ENCODE measurements at places on chromosomes 6 and 20.

GRCh38 chr6:72461144-72461543, 160.7 kb upstream of the KCNQ5 start:
- no peak for DNase-seq

GRCh38 chr6:109457562-109457996, 2.0 kb upstream of the MICAL1 start:
- no peak for DNase-seq

DNA sequence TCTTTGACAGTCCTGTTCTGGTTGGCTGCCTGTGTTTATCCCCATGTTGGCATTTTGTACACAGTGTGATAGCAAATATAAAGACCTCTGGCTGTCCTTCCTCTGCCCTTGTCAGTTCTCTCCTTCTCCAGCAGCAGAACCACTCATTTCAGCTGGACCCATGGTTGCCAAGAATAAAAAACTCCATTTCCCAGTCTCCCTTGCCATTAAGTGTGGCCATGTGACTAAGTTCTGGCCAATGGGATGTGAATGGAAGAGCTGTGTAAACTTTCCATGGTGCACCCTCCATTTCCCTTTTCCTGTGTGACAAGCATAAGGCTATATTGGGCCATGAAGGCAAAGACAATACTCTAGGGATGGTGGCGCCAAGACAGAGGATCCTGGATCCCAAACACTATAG, 78.4 kb upstream of the TBC1D7 start:
- no peak for DNase-seq

DNA sequence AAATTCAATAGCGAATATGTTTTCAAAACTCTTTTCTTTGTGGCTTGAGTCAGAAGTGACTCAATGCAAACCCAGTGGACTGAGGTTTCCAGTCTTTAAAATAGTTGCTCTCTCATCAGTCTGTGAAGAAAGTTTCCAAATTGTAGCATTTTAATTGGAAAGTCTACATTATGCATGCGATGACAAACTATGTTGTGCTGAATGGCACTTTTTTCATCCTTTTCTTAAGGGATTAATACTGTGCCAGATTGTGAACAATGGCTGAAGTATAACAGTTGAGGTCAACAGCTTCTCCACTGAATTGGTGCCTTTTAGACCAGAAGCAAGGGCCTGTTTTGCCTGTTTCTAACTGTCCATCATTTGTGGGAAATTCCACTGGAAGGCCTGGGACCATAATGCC, 377.1 kb downstream of the BTBD9 start:
- no peak for DNase-seq

DNA sequence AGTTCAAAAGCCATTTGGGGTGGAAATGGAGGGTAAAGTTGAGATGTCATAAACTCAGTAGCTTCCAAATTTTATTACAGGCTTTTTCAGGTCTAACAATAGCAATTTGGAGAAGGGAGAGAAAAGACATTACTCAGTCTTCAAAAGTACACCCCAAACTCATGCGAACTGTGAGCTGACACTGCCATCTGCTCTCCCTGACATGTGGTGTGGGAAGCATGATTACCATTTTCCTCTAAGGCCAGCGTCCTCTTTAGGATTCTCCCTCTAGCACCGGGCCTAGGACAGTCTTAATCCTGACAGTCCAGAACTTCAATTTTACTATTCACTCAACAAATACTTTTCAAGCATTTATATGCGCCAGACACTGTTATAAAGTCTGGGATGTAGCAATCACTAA, 536.0 kb upstream of the JARID2 start:
- no peak for DNase-seq

- DNase-seq: peak; percentile 47
Measured at GRCh38 chr6:37653933-37654565, 43.6 kb downstream of the MDGA1 start.

DNA sequence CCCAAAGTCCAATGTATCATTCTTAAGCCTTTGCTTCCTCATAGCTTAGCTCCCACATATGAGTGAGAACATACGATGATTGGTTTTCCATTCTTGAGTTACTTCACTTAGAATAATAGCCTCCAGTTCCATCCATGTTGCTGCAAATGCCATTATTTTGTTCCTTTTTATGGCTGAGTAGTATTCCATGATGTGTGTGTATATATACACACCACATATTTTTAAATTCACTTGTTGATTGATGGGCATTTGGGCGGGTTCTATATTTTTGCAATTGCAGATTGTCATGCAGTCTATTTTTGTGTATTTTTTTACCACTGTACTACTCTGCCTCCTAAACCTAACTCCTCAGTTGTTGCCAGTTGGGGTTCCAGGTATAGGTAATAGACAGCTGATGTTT, 74.7 kb downstream of the CD2AP start:
- DNase-seq: no peak

- DNase-seq: no peak
Measured at GRCh38 chr6:11272491-11273192, 40.2 kb upstream of the NEDD9 start.

DNA sequence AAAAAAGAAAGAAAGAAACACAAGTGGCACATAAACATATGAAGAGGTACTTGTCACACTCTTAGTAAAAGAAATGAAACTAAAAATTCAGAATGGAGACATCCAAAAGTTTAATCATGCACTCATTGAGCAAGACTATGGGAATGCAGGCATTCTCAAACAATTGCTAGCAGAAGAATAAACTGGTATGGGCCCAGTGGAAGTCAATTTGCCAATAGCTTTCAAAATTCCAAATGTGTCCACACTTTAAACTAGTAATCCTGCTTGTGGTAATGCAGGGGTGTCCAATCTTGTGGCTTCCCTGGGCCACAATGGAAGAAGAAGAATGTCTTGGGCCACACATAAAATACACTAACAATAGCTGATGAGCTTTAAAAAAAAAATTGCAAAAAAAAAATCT, 97.4 kb downstream of the EPB41L2 start:
- DNase-seq: no peak

- no peak for DNase-seq
Measured at GRCh38 chr6:110322151-110322873, 35.8 kb downstream of the METTL24 start.

DNA sequence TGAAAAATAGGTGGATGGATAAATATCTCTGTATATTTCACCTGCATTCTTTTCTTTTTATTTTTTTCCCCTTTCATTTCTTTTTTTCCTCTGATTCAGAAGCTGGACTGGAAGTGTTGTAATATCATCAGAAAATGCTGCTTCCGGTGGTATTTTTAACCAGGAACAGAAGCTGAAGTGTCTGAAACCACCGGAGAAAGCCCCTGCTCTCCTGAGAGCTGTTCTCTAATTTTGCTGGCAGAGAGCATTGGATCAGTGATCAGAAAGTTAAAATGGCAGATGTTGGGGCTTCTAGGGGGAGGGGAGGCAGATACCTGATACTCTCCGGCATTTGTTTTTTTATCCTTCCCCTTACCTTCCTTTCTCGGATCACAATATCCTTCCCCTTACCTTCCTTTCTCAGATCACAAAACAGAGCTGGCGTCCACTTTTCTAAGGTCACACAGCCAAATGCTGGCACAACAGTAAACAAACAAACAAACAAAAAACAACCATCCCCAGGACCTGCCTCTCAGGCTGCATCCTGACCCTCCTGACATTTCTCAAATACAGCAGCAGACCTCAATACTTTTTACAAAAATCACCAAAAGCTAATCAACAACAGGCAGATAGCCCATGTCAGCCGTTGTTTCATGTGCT, 143.2 kb upstream of the ZNF217 start:
- DNase-seq: no peak

GRCh38 chr6:99933129-99933528, 60.9 kb downstream of the MCHR2 start:
- no peak for DNase-seq

GRCh38 chr6:56756219-56756789, 113.6 kb upstream of the DST start:
- no peak for DNase-seq

DNA sequence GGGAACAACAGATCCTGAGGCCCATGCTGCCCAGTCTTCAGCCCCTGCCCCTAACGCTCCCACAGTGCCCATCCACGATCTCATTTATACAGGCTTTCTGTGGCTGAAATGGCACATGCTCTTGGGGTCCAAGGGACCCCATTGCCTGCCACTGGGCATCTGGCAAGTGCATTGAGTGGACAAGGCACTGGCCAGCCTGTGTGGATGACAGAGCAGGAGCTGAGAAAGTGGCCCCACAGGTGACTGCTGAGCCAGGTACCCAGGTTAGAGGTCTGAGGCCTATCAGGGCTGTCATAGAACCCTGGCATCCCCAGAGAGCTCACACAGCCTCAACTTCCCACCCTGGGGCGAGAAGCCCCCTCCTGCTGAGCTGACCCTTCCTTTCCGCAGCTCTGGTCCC, 86.0 kb upstream of the NXT1 start:
- DNase-seq: no peak

DNA sequence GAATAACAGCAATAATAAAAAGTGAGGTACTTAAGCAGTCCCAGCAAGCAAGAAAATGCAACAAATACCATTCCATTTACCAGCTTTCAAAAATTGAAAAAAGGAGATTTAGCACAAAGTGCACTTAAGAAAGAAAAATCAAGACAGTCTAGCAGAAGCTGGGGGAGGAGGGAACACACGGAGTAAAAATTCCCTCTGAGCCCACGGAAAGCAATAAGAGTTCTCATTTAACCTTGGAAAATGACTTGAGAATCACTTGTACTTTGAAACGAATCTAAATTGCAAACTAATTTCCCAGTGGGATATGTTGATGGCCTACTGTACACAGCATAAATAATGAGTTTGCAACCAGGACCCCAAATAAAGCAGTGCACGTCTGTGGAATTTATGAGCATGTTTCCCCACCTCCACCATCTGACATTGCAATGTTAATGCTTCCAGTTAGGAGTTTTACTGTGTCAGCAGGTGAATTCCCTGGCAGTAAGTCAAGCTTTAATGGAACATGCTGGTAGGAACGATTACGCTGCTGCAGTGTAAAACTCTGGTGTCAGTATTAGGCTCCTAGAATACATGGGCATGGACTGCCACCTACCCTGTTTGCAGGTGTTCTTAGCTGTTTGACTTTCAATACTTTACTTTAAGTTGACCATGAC, 386.8 kb downstream of the HDGFL1 start:
- DNase-seq: no peak

DNA sequence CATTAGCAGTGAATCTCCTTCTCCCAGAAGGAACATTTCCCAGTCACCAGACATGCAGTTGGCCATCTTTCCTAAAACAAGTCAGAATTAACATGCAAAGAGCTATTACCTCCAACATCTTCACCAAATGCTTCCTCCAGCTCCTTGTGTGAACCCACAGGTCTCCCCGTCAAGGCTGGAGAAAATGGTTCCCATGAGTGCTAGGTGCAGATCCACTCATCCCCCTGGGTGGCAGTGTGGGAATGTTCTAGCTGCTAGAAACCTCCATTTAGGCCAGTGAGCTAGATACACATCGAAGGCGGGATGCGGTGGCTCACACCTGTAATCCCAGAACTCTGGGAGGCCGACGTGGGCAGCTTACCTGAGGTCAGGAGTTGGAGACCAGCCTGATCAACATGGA, 603.9 kb upstream of the SLC35B3 start:
- DNase-seq: no peak

- no peak for DNase-seq
Measured at GRCh38 chr6:123895346-123895745, 91.7 kb downstream of the NKAIN2 start.

GRCh38 chr20:10288421-10288820, 69.8 kb downstream of the SNAP25 start:
- no peak for DNase-seq

GRCh38 chr6:26205161-26205624, 118.0 kb downstream of the HFE start:
- peak; percentile 70 for DNase-seq

GRCh38 chr20:8344106-8344505, 212.0 kb downstream of the PLCB1 start:
- DNase-seq: no peak

DNA sequence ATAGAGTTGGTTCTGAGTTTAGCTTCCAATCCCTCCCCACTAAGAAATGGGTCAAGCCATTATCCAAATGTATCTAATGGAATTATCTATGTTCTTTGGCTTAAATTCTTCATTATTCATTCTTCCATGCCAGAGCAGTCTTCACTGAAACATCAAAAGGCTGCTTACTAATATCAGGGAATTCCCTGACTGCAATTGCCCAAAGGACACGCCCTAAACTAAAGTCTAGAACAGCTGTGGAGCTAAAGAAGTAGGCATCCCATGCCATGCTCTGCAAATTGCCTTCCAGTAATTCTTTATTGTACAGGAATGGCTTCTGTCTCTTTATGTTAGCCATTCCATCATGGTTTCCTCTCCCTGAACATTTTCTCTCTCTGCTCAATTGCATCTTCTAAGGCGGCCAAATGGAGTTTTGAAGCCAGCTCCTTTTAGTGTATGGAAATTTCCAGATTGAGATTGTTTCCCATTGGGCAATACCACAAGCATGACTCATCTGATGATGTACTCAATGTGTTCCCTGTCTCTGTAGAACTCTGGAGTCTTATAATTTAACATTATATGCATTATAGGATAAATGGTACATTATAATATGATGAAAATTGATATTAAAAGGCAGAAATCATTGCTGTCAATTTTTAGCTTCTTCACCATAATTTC, 28.8 kb upstream of the TSHZ2 start:
- no peak for DNase-seq

GRCh38 chr6:116446399-116446798, 14.8 kb upstream of the CALHM6 start:
- no peak for DNase-seq

DNA sequence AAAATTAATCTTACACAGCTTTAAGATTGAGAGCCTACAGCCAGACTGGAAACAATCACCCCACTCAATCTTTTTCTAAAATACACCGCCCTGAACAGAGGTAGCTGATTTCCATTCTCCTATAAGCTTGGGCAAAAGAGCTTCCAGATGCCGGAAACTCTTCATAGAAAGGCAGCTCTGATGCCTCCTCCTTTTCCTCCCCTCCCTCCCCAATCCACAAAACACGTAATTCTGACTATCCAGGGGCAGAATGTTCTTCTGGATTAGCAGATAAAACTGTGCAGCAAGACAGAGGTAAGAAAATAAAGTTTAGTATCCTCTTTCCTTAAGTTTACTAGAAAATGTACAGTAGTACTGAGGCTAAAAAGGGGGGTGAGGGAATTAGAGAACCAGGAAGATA, 15.8 kb downstream of the ADNP start:
- DNase-seq: no peak

DNA sequence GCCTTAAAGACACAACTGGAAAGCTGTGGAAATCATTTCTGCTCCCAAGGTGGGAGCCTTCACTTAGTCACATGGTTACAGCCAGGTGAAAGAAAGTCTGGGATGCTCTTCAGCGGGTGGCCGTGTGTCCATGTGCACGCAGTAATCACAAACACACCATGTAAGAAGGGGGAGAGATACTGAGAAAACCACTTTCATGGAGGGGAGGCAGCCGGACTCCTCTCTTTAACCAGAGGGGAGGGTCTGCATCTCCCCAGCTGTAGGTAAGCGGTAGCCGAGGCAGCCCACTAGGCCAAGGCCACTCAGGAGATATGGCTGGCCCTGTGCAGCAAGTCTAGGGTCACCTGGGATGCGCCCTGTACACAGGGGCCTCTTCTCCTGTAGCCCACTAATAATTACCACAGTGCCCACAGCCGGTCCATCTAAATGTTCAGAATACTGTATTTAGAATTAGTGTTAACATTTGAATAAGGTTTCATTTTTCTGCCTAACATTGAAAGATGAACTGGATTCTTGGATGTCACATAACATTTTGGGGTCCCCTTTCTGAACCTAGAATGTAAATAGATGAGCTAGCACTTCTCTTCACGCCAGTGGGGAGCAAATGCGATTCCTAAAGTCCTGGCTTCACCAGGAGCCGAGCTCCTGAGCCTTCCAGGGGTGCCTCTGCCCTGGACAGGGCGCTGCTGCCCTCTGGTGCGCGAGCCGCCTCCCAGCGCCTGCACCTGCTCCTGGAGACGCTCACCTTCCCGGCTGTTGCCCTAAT, 15.9 kb downstream of the GPR31 start:
- DNase-seq: peak; percentile 43

- DNase-seq: no peak
Measured at GRCh38 chr6:138538390-138539031, 39.2 kb upstream of the NHSL1 start.

Measured in stimulated activated CD4-positive, alpha-beta T cell treated with anti-CD3 and anti-CD28 coated beads, Interleukin-12 subunit alpha, Interleukin-12 subunit beta, amount 100 ng/mL, for 48 hours (primary cell).